CD4-positive, alpha-beta T cell treated with Interleukin-10 for 1 hour (primary cell): ENCODE measurements at places on chromosomes 3 and 15.

- DNase-seq: no peak
Measured at GRCh38 chr3:2513986-2514385, 415.3 kb downstream of the CNTN4 start.

DNA sequence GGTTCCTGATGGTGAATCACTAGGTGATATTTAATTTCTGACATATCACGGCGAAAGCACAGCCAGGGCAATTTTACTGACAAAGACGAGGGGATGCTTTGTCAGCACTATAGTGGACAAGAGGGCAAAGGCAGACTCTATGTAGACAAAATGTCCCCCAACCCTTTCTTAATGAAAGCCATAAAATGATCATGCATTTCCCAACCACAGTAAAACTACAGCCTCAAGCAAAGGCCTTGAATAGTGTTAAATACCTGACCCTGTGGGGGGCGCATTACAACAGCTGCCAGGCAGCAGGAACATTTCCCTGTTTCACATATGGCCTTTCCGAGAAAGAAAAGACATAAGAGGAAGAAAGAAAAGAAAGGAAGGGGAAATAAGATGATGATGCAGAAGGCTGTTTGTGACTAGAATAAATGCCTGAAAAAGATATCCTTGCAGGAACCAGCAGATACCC is 49.5 kb downstream of the GLDN start:
- no peak for DNase-seq

- DNase-seq: no peak
Measured at GRCh38 chr3:40340541-40341170, 31.1 kb downstream of the EIF1B start.

- no peak for DNase-seq
Measured at GRCh38 chr15:76274226-76274625, 37.0 kb downstream of the ETFA start.

DNA sequence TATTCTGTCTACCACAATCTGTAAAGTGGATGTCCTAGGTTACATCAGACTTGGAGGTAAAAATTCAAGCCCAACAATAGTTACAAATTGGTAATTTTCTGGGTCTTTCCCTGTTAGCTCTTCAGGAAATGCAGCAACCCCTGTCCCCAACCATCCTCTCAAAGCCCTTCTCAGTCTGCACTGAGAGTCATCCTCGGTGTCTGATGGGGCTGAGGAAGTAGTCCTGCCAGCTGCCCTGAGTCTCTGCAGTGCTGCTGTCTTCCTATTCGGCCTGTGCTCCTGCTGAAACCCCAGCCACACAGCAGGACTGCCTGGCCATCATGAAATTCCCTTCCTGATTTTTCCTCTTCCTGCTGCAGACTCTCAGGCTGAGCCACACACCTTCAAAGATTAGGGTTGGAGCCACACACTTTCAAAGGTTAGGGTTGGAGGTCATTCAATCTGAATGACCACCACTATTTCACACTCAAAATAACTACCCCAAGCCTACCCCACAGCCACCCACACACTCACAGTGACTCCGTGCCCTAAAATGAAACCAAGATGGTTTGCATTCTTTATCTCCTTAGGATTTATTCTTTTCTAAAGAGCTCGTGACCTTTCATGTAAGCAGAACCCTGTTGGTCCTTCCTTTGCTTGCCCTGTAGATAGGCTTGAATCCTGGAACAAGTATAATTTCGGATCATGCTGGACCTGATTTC is 17.6 kb downstream of the TRIM42 start:
- DNase-seq: no peak

DNA sequence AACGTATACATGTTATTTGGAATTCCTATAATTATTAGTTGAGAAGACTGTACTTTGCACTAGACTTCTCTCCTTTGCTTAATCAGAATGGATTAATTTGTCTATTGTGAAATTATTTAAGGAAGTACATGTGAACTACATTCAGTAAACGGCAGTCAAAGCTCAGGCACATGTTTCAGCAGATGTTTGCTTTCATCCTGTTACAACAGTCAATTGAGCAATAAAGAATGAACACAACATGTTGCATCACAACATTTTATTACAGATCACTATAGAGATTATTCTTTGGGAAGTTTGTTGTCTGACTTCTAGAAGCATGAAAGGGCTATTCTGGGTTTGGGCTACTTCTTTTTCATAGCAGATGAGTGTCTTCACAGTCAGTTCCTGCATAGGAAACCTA is 39.2 kb downstream of the RAB27A start:
- no peak for DNase-seq

DNA sequence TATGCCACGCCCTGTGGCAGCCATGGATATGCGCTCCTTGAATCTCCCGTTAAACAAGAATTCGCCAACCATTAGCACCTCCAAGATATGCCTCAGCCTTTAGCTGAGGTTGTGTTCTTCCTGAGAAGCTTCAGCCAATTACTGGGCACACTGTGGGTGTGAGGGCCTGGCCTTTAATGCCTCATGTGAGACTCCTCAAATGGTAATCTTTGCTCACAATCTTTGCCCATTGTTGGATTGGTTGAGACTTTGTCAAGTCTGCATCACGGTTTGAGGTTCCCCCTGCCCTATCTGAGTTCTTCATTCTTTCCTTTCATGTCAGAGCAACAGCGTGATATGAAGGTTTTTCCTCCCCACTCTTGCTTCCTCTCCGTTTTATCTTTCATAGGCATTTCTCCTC is 108.1 kb upstream of the CCDC54 start:
- DNase-seq: no peak

- no peak for DNase-seq
Measured at GRCh38 chr15:64111679-64112050, 15.9 kb downstream of the SNX1 start.

DNA sequence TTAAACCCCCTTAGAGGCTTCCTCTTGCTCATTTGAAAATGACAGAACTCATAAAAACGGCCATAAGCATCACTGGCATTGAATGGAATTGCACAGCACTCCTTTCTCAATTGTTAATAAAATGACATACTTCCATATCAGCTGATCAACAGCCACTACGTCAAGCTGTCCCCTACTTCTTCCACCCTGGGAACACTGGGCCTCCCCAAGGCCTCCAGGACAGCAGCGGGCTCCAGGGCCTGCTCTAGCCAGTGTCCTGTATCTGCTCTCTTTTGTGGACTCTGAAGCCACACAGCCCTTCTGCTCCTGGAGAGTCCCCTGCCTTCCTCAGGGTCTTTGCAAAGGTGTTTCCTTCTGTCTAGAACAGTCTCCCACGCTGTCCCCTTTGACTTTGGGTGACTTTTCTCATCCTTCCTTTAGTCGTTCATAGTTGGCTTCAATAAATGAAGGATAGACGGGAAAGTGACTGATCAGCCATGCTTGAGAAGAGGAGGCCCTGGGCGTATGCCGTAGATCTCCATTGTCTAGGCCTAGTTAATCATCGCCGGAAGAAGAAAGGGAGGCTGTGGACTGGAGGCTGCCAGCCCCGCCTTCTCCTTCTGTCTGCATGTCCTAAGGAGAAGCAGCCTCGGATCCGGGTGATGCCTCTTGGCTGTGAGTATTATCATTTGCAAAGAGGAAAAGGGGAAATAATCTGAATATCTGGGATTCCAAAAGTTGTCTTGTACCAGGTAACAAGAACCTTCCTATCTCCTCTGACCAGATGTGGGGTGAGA is 4.7 kb upstream of the THSD4 start:
- no peak for DNase-seq

DNA sequence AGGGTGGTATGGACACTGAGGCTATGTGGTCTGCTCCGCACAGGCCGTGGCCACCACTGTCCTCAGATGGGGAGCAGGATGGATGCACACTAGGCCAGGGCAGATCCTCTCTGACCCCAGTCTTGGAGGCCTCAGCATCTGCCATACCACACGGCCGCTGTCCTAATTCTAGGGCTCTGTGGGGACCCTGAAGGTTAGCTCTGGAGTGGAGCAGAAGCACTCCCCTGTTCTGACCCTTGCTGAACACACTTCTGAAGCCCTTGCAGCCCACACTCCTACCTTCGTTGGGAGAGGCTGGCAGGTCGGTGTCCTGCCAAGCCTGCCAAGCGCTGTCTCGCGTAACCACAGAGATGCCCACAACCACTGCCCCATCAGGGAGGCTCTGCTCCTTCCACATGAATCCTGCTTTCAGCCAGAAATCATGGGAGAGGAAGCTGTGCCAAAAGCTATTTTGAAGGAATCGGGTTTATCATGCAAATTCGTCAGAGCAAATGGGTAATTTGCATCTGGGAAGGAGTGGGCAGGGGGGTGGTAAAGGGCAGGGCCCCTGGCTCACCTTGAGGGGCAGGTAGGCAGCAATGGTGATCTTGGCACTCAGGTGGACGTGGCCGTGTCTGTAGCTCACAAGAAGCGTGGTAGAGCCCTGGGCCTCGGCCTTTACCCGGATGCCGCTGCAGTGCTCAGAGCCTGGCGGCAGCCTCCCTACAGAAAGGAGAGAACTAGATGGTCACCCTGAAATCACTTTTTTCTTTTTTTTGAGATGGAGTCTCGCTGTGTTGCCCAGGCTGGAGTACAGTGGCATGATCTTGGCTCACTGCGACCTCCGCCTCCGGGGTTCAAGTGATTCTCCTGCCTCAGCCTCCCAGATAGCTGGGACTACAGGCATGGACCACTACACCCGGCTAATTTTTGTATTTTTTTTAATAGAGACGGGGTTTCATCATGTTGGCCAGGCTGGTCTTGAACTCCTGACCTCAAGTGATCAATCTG is 54.4 kb downstream of the NUP210 start:
- DNase-seq: no peak

DNA sequence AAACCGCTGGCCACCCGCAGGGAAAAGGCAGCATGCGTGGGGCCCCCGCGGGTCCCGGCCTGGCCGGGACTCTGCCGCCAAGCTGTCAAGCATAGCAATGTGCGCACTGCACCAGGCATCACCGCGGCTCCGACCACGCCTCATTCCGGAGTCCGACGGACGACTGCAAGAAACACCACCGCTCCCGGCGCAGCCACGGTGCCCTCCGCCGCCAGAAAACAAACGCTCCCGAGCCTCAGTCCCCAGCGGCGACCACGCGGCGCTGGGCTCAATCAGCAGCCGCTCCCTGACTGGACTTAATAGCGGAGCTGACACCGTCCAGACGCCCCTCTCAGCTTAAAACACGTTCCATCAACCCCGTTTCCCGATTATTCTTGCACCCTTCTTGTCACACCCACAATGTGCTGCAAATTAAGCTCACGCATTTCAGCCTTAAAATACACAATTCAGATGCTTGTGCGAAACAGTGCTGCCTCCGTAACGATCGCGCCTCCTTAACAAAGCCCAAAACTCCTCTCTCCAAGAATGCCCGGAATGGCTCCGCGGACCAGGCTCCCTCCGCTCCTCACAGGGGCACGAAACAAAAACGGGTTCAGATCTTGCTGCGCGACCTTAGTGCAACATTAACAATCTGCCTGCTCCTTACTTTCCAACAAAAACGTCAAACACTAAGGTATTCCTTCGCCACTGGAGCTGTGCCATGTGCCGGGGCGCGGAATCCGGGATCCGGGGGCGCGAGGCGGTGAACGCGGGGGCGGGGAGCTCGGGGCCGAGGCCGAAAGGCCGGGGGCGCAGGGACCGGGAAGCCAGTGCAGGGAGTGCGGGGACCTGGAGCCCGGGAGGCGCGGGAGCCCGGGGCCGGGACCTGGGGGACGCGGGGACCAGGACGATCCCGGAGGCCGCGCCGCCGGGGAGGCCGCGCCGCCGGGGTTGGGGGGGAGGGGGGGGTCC is 655 bp downstream of the CYFIP1 start:
- peak; percentile 15 for DNase-seq

GRCh38 chr15:57437564-57437963 is 61.3 kb downstream of the CGNL1 start:
- no peak for DNase-seq
